Left hindlimb (tissue), 1 donor: ENCODE measurements at places on chromosomes 2 and 18.

DNA sequence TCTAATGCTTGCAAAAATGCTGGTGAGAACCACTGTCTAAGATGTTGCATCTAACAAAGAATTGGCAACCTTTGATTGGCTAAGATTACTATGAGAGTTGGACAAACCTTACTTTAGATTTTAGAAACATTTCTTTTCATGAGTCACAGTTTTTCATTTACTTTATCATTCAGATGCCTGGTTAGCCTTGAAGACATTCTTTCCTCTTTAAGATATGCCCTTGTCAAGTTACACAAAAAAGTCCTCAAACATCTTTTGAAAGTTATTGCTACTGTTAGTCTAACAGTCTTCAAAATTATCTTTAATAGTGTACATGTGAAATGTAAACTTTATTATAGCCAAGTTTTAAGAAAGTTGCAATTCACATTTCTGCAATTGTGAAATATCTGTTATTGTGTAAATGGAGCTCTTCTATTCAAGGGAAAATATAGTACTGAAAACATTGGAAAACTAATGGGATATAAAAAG is 276.3 kb downstream of the RND3 start:
- no peak for DNase-seq

DNA sequence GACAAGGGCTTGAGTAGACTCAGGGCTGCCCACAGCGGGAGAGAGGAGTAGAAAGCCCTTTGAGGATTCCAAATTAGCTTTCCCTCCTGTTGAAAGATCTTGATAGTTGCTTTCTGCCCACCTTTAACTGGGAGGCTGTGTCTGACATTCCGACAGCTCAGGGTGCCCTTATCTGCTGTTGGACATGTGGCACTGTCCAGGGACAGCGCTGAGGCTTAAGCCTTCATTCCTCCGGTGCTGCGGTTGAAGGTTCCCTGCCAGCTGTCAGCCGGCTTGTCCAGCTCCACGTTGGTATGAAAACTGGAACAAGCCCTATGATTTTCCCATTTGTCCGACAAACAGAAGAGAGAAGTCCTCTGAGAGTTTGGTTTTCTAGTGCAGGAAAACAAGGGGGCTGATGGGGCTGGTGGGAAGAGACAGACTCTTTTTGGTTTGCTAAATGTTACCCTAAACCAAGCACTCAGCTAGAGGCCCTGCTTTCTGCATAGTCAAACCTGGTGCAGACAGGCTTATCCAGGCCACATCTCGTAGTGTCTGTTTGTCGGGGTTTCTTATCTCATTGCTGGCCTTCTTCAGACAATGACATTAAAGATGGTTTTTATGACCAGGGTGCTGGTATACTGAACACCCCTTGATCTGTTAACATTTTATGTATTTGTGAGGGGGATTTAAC is 24.5 kb downstream of the GREB1 start:
- no peak for DNase-seq

GRCh38 chr2:127721311-127721977 is 20.1 kb downstream of the SFT2D3 start:
- DNase-seq, result no peak

GRCh38 chr2:77314721-77315120 is 207.5 kb downstream of the LRRTM4 start:
- no peak for DNase-seq

GRCh38 chr2:9985531-9986328 is 34.2 kb downstream of the GRHL1 start:
- DNase-seq, result no peak

GRCh38 chr18:7520200-7520785 is 46.8 kb upstream of the PTPRM start:
- no peak for DNase-seq

DNA sequence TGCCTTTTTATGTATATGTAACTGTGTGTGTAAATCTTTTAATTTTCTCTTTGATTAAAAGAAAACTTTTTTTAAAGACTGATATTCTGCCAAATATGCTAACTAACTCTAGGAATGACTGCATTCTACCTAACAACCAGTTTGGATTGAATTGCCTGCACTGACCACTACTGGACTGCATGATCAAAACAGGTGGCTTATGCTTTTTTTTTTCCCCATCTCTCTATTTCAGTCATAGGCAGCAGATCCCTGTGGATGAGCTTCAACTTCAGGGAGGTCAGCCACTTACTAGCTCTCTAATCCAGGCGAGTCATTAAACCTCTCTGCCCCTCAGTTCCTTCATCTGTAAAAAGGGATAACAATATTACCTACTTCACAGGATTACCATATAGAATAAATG is 138.6 kb upstream of the SERTAD2 start:
- DNase-seq, result no peak

DNA sequence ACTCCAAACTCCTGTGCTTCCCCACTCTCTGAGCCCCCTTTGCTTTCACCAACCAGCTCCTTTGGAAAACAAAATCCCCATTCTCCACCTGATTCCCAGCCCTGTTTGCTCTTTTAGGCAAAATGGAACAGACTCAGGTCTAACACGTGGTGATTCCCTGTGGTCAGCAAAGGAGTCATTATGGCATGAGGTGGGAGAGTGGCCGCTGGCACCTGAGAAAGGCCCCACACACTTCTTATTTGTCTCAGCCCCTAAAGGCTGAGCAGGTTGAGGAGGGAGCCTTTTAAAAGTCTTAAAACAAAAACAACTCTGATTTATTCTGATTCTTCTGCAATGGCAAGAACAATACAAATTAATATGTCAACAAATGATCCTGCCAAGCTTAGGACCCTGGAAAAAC is 401.2 kb downstream of the TNS1 start:
- DNase-seq, result no peak

- DNase-seq, result no peak
These were observed 97.6 kb downstream of the WDR7 start for GRCh38 chr18:56748698-56749268.

DNA sequence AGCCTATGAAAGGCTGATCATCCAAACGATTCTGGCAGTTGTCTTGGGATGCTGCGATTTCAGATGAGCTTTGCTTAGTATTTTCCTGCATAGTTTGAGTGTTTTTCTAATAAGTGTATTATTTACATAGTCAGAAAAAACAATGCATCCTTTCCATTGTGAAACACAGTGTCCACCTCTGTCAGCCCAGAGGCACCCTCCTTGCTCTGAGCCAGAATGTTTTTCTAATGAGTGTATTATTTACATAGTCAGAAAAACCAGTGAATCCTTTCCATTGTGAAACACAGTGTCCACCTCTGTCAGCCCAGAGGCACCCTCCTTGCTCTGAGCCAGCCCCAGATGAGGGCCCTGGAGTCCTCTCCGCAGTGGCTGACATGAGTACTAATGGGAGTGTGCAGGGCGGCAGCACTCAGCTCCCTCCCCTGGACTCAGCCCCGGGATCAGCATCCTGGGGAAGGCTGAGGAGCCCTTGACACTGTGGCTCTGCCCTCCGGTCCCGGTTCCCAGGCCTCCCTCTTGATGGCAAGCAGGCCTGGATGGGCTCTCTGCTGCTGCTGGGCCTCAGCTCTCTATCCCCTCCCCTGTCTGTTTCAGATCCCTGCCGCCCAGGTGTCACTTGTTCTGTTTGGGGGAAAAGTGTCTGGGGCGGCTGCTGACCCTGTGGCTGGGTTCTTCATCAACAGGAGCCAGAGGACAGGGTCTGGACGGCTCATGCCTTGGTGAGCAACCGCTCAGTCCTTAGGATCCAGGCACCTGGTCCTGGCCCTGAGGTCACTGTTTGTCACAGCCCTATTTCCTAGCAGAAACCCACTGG is 5.9 kb downstream of the MFSD2B start:
- no peak for DNase-seq

- DNase-seq, result no peak
These were observed 1.7 kb downstream of the ZAP70 start for GRCh38 chr2:97714950-97715652.

- DNase-seq, result no peak
These were observed 73.1 kb downstream of the RDH14 start for GRCh38 chr2:18487106-18487913.
